Upper lobe of left lung (tissue), 6 donors: ENCODE measurements at places on chromosomes 7 and 10. TPM values are rescaled to one million over a fixed set of nuclear protein-coding genes. Genes with fewer than 3 reads are reported as not detected.

The ZNF862 gene
- total RNA-seq = 31.4 TPM

The RP9 gene
- total RNA-seq = 12.9 TPM

The PUS7 gene
- 14.6 TPM for total RNA-seq

The UNC5B gene
- 27.7 TPM for total RNA-seq
